ENCODE measurements at places on chromosomes 16 and 17. TPM values are rescaled to one million over a fixed set of nuclear protein-coding genes. Genes with fewer than 3 reads are reported as not detected.

DNA sequence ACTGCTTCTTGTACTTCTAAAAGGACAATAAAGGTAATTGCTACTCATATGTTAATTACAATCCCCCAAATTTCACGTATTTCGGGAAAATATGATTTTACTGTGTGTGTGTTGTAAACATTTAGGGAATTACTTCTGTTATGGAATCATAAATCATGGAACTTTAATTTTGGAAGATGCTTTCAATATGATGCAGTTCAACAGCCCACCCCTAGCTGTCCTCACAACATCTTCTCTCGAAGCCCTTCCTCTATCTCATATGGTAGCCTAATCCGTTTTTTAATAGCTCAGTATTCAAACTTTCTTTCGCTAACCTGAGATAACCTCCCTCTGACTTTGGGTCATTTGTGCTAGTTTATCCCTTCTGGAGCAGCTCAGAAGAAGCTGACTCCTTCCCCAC lies 78.4 kb downstream of the ANKFN1 start:
- no peaks in the 10 kb centered on the region for H3K36me3 ChIP-seq
- no peak overlapping the region for H3K27ac ChIP-seq
- no peaks in the 10 kb centered on the region for H3K27me3 ChIP-seq
- no peak overlapping the region for H3K4me3 ChIP-seq
- no peaks in the 10 kb centered on the region for H3K4me1 ChIP-seq
- DNase-seq, result no peak

DNA sequence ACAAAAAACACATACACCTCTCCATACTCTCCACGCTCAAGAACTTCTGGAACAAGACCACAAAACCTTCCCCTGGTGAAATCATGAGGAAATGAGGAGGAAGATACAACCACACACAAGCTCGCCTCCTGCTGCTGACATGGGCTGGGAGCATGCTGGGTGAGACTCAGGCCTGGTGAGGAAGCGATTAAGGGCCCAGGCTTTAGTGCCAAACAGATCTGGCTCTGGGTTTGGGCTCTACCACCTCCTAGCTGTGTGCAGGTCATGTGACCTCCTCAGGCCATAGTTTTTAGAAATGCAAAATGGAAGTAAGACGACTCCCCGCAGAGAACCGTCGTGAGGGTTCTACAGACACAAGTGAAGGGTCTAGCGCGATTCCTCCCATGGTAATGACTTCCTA lies 41.3 kb downstream of the VAC14 start:
- H3K4me3 ChIP-seq, result no peak overlapping the region
- H3K4me1 ChIP-seq, result no peaks in the 10 kb centered on the region
- no peak overlapping the region for H3K27ac ChIP-seq
- H3K36me3 ChIP-seq, result peaks cover 40% of the 10 kb centered on the region
- DNase-seq, result no peak

GRCh38 chr17:2723997-2724783 lies 12.6 kb upstream of the CLUH start:
- peaks cover 5% of the 10 kb centered on the region for H3K4me1 ChIP-seq
- H3K27me3 ChIP-seq, result peaks cover 4% of the 10 kb centered on the region
- H3K4me3 ChIP-seq, result no peak overlapping the region
- no peak overlapping the region for H3K27ac ChIP-seq
- DNase-seq, result no peak

DNA sequence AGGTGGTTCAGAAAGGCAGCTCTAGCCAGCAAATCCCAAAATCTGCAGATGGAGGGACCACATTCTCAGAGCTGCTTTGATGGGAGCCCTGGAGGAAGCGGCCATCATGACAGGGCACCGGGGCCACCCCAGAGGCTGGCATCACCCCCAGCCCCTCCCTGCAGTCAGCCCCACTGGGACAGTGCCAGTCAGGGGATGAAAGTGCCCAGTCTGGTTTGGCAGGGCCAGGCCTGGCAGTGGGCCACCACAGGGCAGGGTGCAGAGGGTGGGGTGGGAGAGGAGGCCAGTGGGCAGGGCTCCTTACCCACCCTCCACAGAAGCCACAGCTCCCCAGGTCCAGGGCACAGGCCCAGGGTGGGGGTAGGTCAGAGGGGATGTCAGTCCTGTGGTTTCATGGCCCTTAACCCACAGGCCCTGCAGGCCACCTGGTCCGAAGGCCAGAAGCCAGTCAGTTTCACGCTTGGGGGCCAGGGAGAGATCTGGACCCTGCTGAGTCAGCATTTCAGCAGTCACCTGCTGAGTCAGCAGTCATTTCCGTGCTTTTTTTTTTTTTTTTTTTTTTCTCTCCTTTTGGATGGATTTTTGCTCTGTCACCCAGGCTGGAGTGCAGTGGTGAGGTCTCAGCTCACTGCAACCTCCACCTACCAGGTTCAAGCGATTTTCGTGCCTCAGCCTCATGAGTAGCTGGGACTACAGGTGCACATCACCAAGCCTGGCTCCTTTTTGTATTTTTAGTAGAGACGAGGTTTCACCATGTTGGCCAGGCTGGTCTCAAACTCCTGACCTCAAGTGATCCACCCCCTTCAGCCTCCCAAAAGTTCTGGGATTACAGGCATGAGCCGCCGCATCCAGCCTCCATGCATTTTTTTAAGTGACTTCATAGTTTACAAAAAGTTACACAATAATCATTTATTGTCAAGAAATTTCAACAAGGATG lies 10.4 kb downstream of the SLC25A10 start:
- no peaks in the 10 kb centered on the region for H3K36me3 ChIP-seq
- no peaks in the 10 kb centered on the region for H3K27me3 ChIP-seq
- no peak overlapping the region for H3K4me3 ChIP-seq
- no peak for DNase-seq
- H3K4me1 ChIP-seq, result no peaks in the 10 kb centered on the region

DNA sequence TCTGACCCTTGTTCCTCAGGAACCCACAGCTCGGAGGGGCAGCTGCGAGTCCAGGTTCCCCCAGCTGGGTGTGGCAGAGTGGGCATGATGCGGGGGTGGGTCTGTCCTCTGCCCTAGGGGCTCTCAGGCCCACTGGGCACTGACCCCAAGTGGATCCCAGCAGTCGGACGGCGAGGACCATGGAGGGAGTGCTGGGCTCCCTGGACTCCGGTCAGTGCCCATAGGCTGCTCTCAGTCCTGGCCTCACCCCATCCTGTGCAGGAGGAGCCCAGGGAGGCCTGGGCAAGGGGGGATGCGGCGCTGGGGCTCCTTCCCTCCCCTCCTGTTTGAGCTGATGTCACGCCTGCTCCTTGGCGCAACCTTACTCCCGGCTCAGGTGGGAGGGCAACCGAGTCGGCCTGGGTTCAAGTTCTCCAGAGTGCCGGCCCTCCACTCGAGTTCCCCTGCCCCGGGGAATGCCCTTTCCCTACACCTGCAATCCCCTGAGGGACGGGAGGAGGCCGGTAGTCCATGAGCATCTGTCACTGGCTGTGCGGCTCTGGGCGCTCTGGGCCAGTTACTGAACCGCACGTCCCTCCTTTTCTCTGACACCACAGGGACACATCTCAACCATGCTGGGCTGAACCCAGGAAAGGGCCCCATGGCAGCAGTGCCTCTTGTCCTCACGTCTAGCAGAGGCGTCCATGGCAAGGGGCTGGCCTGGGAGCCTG lies 52.6 kb upstream of the ACSF3 start:
- no peak overlapping the region for H3K4me3 ChIP-seq
- H3K4me1 ChIP-seq, result no peaks in the 10 kb centered on the region
- no peak overlapping the region for H3K27ac ChIP-seq
- H3K27me3 ChIP-seq, result no peaks in the 10 kb centered on the region

PYDC1 gene
- not detected for total RNA-seq

- no peaks in the 10 kb centered on the region for H3K4me1 ChIP-seq
- H3K4me3 ChIP-seq, result no peak overlapping the region
These were observed 267.9 kb upstream of the CCL2 start for GRCh38 chr17:33987162-33987561.

- no peaks in the 10 kb centered on the region for H3K4me1 ChIP-seq
- DNase-seq, result no peak
- no peak overlapping the region for H3K4me3 ChIP-seq
- H3K36me3 ChIP-seq, result no peaks in the 10 kb centered on the region
These were observed 134.0 kb upstream of the IRX6 start for GRCh38 chr16:55189682-55190636.

- no peaks in the 10 kb centered on the region for H3K36me3 ChIP-seq
- no peak overlapping the region for H3K27ac ChIP-seq
- H3K27me3 ChIP-seq, result no peaks in the 10 kb centered on the region
- no peak for DNase-seq
These were observed 6.5 kb downstream of the DPEP2NB start for GRCh38 chr16:68009157-68009735.

HSPB9 gene
- total RNA-seq, result not detected

STAT5B gene
- total RNA-seq, result 241 TPM

CCL3 gene
- not detected for total RNA-seq

GRCh38 chr16:11679941-11680911 lies 12.0 kb downstream of the SNN start:
- no peaks in the 10 kb centered on the region for H3K27me3 ChIP-seq
- no peak for DNase-seq
- H3K4me1 ChIP-seq, result peaks cover 39% of the 10 kb centered on the region

DNA sequence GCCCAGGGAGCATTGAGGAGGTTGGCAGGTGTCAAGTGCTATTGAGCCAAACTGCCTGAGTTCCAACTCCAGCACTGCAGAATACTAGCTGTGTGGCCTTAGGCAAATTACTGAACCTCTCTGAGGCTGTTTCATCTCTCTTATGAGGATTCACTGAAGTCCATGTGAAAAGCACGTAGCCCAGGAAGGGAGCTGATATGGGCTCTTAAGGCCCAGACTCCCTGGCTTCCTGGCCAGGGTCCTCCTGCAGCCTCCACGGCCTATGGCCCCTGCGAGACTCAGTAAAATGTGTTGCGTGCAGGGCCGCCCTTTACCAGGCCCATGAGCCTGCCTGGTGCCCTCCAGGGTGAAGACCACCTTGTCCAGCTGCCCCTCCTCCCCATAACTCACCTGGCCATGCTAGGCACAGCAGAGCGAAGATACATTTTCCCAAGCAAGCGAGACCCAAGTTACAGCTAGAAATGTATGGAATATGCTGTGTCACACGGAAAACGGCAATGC lies 133.7 kb upstream of the TNRC6C start:
- no peak overlapping the region for H3K4me3 ChIP-seq
- H3K36me3 ChIP-seq, result no peaks in the 10 kb centered on the region
- DNase-seq, result no peak
- H3K27me3 ChIP-seq, result no peaks in the 10 kb centered on the region
- H3K27ac ChIP-seq, result no peak overlapping the region
- peaks cover 5% of the 10 kb centered on the region for H3K4me1 ChIP-seq

DNA sequence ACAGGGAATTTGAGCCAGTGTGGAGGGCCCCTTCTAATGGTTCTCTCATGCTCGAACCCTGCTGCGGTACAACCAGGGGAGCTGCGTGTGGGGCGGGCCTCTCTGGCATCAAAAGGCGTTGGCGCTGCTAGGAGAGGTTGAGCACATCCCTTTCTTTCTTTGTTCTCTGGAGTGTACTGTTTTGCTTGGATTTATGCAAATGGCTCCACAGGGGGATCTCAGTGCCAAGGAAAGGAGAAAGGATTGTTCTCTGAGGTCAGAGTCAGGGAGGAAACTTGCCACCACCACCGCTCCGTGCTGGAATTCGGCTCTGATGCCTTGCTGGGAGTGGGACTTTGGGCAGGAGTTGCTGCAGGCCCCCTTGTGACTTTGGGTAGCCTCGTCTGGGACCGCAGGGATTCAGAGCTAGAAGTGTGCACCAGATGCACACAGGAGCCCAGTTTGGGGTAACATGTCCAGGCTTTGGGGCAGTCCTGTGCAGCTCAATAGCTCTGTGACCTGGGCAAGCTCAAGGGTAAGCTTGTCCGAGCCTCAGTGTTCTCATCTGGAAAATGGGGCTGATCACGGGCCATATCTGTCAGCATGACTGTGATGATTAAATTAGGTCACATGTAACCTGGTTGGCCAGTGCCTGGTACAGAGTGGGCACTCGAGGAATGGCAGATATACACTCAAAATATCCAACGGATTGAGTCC lies 353.0 kb upstream of the EEF2KMT start:
- no peak for DNase-seq
- H3K27ac ChIP-seq, result no peak overlapping the region
- no peaks in the 10 kb centered on the region for H3K4me1 ChIP-seq
- no peak overlapping the region for H3K4me3 ChIP-seq
- no peaks in the 10 kb centered on the region for H3K36me3 ChIP-seq

MSLN gene
- not detected for total RNA-seq

NLRC3 gene
- 97.0 TPM for total RNA-seq

KRTAP3-1 gene
- not detected for total RNA-seq

KRTAP4-5 gene
- not detected for total RNA-seq

DLX4 gene
- total RNA-seq, result not detected

- no peak for DNase-seq
- no peaks in the 10 kb centered on the region for H3K27me3 ChIP-seq
- peak overlapping the region; percentile 94 for H3K4me3 ChIP-seq
- peak overlapping the region; percentile 89 for H3K27ac ChIP-seq
- peaks cover 46% of the 10 kb centered on the region for H3K4me1 ChIP-seq
These were observed 481 bp downstream of the CNTROB start for GRCh38 chr17:7932483-7932891.

DNA sequence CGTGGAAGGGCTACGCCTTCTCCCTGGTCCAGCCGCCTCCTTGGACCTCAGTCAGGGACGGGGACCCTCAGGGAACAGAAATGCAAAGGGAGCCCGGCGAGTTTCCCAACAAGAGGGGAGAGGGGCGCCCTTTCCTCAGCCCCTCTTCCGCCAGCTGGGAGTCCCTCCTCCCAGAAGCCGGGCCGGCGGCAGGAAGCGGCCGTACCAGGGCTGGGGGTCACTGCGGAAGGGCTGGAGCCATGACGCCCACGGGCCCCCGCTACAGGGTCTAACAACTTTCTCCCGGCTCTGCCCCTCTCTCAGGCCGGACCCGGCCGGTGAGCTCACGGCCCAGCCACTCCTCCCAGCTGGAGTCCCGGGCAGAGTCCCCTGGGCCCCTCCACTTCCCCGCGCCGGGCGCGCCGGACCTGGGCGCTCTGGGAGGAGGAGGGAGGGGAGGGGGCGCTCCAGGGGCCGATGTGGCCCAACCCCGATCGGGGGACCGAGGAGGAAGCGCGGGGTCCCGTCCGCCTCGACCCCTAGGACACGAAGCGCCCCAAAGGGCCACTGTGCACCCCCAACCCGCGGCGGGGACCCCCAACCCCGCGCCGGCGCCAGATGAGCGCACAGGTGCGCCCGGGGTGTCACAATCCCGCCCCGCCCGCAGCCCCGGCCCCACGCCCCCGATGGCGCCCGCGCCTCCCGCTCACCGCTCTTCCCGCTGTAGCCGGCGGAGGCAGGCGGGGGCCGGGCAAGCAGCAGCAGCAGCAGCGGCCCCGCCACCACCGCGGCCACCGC lies 578 bp downstream of the PGAP6 start:
- H3K4me3 ChIP-seq, result no peak overlapping the region
- H3K4me1 ChIP-seq, result peaks cover 38% of the 10 kb centered on the region
- no peaks in the 10 kb centered on the region for H3K27me3 ChIP-seq
- peaks cover 5% of the 10 kb centered on the region for H3K36me3 ChIP-seq

GDPD1 gene
- total RNA-seq, result 2.9 TPM

OSGIN1 gene
- total RNA-seq, result 0.72 TPM

C17orf50 gene
- not detected for total RNA-seq

GRCh38 chr17:60743799-60744198 lies 66.1 kb downstream of the BCAS3 start:
- DNase-seq, result no peak
- H3K36me3 ChIP-seq, result peaks cover 4% of the 10 kb centered on the region
- no peak overlapping the region for H3K4me3 ChIP-seq

ACSM3 gene
- total RNA-seq, result 0.91 TPM

GRCh38 chr16:85227946-85228862 lies 115.9 kb upstream of the CIBAR2 start:
- no peaks in the 10 kb centered on the region for H3K4me1 ChIP-seq
- no peaks in the 10 kb centered on the region for H3K27me3 ChIP-seq
- no peak overlapping the region for H3K27ac ChIP-seq
- DNase-seq, result no peak
- no peak overlapping the region for H3K4me3 ChIP-seq
- H3K36me3 ChIP-seq, result no peaks in the 10 kb centered on the region

Measured in CD4-positive, CD25-positive, alpha-beta regulatory T cell (primary cell).